ENCODE measurements at places on chromosomes 11 and 22.

GRCh38 chr11:45079075-45079444 lies 67.4 kb upstream of the PRDM11 start:
- DNase-seq = no peak

DNA sequence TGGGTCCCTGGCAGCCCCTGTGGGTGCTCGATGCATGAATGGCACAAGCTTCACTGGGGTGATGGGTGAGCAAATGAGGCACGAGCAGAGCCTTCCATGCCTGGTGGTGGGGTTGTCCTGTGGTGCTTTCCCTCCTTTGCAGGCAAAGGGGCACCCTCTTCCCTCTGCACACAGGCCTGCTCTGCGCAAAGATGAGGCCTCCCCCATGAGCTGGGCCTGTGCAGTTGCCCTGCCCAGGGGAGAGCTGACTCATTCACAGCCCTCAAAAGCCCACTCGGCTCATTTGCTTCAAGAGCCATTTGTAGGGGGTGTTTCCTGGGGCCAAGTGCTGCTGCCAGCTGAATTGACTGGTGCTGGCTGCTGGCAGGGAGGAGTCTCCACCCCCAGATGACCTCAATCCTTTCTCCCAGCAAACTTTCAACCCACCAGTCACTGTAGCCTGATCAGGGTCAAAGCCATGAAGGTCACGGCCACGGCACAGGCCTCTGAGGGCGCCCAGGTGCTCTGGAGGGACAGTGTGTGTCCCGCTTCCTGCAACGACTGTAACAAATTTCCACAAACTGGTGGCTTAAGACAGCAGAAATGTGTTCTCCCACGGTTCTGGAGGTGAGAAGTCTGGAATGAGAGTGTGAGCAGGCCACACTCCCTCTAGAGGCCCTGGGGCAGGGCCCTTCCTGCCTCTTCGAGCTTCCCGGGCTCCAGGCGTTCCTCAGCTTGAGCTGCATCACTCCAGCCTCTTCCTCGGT lies 48.8 kb upstream of the ANO1 start:
- DNase-seq = no peak

GRCh38 chr11:78037056-78037455 lies 14.0 kb upstream of the KCTD14 start:
- no peak for DNase-seq

DNA sequence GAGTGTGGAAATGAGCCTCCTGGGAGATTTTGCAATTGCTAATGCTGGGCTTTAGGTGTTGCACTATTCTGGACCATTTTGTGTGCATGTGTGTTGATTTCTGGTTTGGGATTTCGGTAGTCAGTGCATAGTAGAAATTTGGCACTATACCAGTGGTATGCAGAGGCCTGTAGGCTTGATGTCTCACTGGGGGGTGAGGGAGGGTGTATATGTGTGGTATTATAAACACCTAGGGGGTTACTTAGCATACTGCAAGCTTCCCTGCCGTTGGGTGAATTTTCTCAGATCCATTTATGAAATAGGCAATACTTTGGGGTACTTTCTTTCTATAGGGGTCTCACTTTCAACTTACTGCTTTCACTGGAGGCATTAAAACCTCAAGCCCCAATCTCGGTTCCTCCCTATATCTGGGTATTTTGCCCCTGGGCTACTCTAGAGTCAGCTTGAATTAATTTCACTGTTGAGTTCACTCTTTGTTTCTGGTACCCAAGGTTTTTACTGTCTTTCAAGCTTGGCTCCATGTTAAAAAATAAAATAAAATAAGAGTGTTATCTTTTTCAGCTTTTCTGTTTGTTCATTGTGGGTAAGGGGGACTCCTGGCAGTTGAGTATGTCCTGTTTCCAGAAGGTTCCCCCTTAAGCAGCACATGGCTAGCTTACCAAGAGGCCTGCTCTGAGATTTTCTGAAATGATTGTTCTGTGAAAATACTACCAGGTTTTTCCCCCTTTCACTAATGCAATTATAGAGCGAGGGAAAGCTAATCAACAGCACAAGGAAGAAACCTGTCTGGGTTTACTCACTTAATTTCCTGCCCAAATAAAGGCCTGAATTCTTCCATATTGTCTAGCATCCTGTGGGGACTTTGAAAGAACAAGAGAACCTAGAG lies 45.8 kb downstream of the PPFIBP2 start:
- DNase-seq = no peak

DNA sequence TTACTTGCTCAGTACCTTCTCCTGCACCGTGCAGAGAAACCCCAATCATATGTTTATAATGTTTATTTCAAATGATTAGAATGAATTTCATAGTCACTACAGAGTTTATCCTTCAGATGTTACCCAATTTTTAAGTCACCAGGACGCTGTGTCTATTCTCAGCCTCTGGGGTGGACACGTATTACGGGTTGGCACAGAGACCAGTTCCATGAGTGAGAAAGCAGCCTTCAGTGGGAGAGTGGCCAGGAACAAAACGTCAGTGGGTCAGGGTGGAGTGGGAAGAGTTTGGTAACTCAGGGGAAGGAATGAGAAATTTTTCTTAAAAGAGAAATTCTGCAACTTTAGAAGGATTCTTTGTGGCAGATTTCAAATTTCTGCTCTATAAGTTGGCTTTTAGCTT lies 77.1 kb upstream of the MTMR2 start:
- no peak for DNase-seq

- DNase-seq = no peak
Measured at GRCh38 chr22:29715240-29715639, 4.6 kb upstream of the CABP7 start.

DNA sequence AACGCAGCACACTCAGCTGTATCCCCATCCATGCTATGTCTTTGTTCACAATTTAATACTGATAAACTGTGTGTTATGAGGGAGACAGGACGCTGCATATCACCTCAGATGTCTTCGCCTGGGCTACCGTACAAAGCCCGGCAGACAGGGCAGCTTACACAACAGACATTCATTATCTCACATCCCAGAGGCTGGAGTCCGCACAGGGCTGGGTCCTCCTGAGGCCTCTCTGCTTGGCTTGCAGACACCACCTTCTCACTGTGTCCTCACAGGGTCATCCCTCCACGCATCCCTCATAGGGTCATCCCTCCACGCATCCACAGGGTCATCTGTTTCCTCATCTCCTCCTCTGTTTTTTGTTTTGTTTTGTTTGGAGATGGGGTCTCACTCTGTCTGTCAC lies 61.2 kb downstream of the SHANK2 start:
- DNase-seq = no peak

- no peak for DNase-seq
Measured at GRCh38 chr11:116202922-116203321, 569.9 kb downstream of the BUD13 start.

DNA sequence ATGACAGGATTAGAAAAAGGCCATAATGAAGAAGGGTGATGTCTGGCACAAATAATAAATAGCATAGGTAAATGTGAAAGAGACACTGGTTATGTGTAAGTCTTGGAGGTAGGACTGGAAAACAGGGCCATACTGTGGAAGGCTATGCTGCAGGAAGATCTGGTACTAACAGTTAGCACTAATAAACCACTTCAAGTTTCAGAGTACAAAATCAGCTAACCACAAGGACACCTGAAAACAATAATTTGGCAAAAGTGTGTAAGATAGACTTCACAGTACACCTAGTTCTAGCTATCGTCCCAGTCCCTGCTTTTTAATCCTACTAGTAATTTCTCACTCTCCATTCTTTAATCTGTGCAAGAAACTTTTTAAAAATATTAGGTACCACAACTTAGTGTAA lies 44.3 kb downstream of the CWF19L2 start:
- DNase-seq = no peak

DNA sequence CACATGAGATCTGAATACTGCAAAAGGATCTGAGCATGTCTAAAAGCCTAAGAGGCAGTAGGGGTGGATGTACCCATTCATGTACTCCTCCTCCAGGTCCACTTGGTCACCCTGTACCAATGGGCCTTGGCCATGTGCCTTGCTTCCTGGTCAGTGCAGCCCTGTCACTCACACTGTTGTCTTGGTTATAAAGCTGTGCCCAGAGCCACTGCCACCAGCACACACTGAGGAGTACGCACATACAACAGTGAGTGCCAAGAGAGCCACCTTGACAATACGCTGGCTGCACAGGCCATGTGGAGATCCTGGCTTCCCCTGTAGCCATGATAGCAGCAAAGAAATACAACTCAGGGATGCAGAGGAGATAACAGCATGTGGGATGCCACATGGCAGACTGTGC lies 96.4 kb upstream of the LDLRAD3 start:
- no peak for DNase-seq

- DNase-seq = no peak
Measured at GRCh38 chr11:134517621-134518293, 105.7 kb upstream of the B3GAT1 start.

GRCh38 chr11:57214098-57214417 lies 23.0 kb downstream of the APLNR start:
- no peak for DNase-seq

DNA sequence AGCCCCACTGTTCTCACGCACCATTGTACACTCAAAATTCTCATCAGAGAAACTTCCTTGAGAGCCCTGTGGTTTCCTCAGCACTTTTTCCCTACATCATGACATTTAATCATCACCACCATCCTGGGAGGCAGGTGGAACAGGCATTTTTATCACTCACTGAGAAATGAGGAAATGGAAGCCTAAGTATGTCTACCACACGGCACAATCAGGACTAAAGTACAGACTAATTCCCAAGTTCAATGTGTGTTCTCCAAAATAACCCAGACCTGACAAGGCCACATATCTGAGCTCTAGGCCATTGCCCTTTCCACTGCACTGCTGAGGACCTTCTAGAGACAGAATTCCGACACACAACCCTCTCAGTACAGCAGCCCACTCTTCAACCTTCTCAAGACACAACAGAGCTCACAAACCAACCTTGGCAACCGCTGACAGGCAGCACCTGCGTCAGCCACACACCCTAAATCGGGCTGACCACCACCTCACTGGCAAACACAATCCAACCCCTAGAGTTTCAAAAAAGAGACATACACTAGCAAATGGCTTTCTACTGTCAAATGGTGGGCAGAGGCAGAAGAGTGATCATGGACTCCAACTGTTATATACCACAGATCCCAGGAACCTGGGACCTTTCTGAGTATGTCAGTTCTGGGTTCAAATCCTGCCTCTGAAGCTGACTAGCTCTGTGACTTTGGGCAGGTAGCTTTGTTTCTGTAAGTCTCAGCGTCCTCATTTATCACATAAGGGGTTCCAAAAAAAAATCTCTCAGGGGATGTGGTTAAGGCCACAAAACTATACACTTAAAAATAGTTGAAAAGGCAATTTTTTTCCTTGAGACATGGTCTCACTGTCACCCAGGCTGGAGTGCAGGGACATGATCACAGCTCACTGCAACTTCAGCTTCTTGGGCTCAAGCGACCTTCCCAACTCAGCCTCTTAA lies 16.3 kb downstream of the SMCO4 start:
- DNase-seq = no peak

DNA sequence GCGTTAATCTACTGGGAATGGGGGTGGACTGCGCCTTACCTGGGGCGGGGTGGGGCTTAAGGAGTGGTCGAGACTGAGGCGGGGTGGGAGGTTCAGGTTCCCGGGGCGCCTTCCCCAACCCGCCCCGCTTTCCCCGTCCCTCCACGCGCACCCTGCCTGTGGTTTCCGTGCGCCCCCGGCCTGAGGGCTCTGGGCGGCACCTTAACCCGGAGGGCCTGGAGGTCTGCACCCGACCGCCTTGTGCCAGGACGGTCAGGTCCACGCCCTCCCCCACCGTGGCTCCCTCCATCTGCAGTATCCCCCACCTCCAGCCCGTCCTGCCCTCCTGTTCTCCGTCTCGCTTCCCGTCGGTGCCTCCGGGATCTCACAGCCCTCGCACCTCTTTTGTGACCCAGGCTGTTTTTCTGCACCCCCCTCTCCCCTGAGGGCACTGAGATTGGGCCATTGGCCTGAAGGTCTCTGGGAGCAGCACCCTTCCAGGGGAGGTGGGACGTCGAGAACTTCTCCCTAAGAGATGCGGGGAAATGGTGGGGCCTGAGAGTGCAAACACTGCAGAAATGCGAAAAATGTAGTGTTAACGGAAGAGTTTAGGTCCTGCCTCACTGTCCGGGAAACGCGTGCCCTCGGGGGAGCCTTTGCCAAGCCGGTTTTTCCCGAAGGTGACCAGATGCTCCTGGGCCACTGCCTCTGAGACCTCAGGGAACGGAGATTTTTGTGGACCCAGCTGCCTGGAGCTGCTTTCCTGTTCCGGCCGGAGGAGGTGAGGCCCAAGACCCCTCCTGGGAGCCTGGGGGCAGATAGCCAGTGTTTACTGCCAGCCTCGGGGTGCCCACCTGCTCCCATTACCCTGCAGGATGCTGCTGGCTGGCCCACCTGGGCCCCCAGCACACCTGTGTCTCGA lies 1.2 kb upstream of the ASCL2 start:
- DNase-seq = no peak
